Endothelial cell of umbilical vein (primary cell): ENCODE measurements at places on chromosomes 1 and 21.

DNA sequence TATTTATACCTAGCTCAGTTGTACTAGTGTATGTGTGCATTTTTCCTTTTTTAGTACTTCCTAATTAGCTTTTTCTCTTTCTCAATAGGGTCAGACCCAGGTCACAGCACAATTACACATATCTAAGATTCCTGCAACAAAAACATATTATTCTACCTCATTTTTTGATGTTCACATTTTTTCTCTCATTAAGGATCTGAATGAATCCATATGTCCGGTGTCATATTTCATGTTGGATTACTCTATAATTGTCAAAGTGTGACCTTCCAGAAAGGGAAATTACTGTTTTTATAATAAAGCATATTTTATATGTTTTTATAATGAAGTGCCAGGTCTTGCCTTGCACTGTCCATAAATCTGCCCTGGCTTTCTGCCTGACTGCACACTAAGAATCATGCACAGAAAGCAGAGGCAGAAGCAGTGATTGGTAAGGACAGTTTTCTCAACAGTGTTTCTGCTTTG lies 143.7 kb downstream of the KCNT2 start:
- DNase-seq, result peak; percentile 55

DNA sequence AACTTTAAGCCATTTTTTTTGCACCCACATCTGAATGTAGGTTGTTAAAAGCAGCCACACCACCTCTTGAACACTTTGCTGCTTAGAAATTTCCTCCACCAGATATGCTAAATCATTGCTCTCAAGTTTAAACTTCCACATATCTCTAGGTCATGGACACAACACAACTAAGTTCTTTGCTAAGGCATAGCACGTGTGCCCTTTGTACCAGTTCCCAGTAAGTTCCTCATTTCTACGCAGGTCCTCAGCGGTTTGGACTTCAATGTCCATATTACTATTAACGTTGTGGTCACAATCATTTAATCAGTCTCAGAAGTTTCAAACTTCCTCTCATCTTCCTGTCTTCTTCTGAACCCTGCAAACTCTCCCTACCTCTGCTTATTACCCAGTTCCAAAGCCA lies 661.6 kb upstream of the PKN2 start:
- no peak for DNase-seq

DNA sequence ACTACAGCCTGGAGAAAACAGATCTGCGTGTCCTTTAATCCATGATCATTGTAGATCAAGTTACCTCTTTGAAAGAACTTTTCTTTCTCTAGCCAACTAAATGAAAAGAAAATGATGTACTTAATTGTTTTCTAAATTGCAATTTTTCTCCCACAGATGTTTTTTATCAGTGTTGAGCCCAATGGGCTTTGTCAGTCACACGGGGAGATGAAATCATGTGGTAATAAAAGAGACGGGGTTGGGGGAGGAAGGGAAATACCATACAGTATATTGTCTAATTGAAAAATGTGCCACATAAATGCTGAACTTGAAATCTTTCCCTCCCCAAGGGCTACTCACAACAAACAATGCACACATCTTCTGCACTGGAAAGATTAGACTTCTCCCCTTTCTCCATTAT lies 58.4 kb downstream of the NTMT2 start:
- no peak for DNase-seq

DNA sequence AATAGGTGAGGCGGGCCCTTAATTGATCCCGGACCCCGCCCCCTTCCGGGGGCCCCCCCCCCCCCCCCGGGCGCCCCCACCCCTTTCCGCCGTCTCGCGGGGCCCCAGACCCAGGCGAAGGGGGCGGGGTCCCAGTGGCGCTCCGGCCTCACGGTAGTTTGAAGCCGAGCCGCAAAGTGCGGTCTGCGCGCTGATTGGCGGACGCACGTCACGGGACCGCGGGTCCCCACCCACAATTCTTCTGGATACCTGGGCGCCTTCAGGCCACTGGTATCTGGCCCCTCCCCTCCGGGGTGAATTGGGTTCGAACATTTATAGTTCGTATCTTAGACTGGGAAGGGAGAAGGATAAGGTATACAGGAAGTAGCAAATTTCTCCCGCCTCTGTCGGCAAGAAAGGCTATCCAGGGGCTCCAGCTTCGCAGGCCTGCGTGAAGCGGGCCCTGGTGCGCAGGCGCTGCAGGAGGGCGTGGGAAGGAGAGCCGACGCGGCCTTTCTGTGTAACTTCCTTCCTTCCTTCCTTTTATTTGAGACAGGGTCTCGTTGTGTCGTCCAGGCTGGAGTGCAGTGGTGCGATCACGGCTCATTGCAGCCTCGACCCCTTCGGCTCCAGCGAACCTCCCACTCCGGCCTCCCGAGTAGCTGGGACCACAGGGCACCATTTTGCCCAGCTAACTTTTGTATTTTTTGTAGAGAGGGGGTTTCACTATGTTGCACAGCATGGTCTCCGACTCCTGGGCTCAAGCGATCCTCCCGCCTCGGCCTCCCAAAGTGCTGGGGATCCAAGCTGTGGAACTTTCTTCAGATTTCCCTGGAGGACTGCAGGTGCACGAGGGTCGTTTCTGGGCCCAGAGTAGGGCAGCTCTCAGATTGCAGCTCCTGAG lies 564 bp upstream of the HMGN1 start:
- peak; percentile 96 for DNase-seq

GRCh38 chr1:89531480-89532139 lies 7.0 kb downstream of the LRRC8B start:
- no peak for DNase-seq

DNA sequence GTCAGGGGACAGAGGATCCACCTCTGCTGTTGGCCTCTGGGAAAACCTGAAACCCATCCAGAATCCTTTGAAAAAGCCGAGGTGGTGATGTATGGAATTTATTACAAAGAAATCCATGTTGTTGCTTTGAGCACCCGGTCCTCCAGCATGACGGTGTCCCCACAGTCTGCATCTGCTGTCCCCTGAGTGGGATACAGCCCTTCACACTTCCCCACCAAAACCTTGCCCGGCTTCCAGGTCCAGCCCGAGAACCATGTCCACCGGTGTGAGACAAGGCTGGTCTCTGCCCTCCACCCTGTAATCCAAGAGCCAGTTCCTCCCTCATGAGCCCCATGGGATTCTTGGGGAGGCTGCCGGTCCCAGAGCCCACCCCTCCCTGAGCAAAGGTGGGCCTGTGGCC lies 70.5 kb downstream of the STUM start:
- no peak for DNase-seq

DNA sequence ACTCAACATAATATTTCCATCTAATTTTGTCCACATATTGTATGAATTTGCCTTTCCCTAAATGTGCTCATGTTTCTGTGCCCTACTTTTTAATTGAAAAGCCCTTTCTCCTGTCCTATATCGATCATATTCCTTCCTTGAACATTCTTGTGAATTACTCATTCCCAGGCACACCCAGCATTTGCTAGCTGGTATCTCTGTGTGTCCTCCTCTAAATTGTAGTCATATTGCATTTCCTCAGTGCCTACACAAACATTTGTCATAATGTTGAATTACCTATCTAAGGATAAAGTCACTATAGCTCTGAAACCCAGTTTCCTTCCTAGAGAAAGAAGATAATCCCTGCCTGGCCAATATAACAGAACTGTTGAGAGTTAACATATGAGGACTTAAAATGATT lies 39.6 kb upstream of the TBX15 start:
- no peak for DNase-seq

GRCh38 chr1:12604114-12604874 lies 13.7 kb downstream of the DHRS3 start:
- peak; percentile 99 for DNase-seq

- no peak for DNase-seq
These were observed 404.5 kb upstream of the ADAMTS5 start for GRCh38 chr21:27371115-27371974.

DNA sequence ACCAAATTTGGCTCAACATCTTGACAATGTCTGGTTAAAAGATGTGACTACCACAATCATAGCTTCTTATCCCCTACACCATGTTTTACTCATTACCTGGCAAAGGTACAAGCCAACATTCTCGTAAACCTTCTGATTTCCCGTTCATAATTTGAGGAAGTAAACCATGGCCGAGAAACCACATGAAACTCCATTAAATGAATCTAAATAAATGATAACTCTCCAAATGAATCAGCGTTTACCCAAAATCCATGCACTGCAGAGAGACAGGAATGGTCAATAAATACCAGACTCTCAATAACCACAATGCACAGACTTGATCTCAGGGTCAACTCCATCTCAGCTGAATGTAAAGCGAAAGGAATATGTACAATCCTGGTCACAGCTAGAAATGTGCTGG lies 125.2 kb downstream of the TYW3 start:
- DNase-seq, result no peak

DNA sequence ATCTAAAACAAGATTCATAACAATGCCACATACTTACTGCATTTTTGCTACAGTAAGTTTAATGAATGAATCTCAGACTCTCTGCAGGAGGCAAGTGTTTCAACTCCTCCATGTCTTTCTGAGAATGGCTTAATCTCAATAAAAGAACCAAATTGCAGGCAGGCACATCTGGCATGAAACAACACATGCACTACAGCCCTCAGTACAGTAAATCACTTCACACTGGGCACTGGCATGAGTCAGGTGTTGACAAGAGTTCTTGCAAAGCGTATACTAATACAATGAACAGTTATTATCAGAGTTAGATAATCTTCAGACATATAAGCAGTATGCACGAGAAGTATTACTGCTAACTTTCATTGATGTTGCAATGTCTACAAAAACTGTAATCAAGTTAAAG lies 1386.8 kb downstream of the MRPL39 start:
- DNase-seq, result no peak

GRCh38 chr1:19812875-19813642 lies 2.0 kb downstream of the RNF186 start:
- no peak for DNase-seq

GRCh38 chr1:33170351-33171274 lies 11.2 kb downstream of the TRIM62 start:
- peak; percentile 28 for DNase-seq

- DNase-seq, result peak; percentile 7
These were observed 536.6 kb upstream of the CXADR start for GRCh38 chr21:16976193-16976592.

GRCh38 chr1:22408230-22408629 lies 43.4 kb upstream of the ZBTB40 start:
- DNase-seq, result no peak

- no peak for DNase-seq
These were observed 870.7 kb downstream of the BRINP3 start for GRCh38 chr1:189606795-189607476.

DNA sequence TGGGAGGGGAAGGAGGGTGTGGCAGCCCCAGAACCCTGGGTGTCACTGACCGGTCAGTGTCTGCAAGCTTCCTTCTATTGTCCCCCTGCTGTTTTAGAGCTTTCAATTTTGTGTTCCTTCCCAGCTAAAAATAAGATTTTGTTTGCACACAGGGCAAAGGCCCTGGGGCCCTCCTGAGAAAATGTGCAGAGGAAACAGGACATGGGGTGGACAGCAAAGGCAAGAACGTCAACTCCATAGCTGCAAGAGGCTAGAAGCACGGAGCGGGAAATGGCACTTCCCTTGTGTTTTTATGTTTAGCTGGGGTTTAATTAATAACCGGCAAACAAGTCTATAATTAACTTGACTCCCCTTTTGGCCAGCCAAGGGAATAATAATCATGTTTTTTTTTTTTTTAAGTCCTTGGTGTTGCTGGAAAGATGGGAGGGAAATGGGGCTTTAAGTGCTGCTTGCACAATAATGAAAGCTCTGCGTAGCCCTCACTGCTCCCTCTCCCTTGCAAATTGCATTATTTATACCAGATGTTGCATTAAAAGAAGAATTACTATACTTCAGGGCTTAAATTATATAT lies 261.4 kb upstream of the USP24 start:
- no peak for DNase-seq

DNA sequence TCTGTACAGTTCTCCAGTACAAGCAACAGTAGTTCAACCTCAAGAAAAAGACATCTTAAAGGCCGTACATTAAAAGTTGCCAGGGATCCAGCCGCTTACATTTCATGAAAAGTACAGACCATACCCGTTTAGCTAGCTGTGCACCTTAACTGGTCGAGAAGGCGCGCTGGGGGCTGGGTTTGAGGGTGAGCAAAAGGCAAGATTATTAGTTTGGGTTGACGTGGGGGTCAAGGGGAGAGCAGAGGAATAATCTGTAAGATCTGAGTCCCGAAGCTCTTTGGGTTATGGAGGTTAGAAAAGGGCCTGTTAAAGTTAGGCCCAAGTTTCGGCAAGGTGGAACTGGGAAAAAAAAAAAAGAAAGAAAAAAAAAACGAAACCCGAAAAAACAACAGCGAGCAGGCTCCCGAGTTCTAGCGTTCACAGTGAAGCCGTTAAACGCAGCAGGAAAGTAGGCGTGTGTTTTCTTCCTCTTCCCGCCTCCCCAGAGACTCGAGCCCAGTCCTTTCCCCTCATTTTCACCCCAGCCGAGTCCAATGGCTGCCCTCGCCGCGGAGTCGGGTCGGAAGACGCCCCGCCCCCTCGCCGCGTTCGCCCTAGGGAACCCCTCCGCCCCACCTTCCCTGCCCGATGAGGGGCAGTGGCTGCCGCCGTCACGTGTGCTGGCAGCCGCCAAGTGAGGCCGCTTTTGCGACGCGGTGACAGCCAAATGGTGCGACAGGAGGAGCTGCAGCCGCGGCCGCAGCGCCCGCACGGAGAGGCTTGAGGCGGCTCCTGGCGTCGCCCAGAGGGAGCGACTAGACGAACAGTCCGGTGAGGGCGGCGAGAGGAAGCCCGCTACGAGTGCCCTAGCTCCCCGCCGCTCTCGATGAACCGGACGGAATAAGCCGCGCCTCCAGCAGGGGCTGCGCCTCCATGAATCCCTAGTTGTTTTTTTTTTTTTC lies at the start of gene PKN2:
PKN2 (plus strand) TSS at position 733 of the 941 bp plus-strand sequence. CDS start 308 bp downstream, outside the sequence.
- peak; percentile 100 for DNase-seq

DNA sequence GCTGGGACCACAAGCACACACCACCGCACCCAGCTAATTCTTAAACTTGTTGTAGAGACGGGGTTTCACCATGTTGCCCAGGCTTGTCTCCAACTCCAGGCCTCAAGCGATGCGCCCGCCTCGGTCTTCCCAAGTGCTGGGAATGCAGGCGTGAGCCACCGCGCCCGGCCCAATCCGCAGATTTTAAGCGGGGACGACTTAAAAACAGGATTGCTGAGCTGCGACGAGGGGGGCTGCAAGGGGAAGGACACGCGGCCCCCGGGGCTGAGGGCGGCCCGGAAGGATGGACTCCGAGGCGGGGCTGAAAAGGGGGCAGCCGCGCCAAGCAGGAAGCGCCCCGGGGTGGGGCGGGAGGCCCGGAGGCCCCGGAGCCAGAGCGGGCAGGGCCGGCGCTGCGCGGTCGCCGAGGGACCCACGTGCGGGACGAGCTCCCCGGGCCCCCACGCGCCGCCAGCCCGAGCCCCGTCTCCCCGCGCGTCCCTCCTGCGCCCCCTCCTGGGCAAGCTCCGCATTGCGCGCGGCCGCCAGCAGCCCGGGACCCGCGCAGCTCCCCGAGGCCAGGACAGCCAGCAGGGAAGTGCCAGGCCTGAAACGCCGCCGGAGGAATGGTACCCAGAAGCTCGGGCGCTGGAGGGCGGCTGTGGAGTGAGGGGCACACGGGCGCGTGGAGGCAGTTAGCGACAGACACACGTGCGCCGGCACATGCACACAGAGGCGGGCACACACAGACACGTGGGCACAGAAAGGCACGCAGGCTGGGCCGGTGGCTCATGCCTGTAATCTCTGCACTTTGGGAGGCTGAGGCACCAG lies 5.5 kb upstream of the PRKCZ start:
- DNase-seq, result peak; percentile 45

GRCh38 chr1:9823943-9824701 lies at the start of gene CLSTN1:
CLSTN1 (minus strand) TSS chr1:9823965; CDS start chr1:9823733, 232 bp downstream.
- peak; percentile 80 for DNase-seq
